ENCODE measurements at places on chromosomes 4 and X.

DNA sequence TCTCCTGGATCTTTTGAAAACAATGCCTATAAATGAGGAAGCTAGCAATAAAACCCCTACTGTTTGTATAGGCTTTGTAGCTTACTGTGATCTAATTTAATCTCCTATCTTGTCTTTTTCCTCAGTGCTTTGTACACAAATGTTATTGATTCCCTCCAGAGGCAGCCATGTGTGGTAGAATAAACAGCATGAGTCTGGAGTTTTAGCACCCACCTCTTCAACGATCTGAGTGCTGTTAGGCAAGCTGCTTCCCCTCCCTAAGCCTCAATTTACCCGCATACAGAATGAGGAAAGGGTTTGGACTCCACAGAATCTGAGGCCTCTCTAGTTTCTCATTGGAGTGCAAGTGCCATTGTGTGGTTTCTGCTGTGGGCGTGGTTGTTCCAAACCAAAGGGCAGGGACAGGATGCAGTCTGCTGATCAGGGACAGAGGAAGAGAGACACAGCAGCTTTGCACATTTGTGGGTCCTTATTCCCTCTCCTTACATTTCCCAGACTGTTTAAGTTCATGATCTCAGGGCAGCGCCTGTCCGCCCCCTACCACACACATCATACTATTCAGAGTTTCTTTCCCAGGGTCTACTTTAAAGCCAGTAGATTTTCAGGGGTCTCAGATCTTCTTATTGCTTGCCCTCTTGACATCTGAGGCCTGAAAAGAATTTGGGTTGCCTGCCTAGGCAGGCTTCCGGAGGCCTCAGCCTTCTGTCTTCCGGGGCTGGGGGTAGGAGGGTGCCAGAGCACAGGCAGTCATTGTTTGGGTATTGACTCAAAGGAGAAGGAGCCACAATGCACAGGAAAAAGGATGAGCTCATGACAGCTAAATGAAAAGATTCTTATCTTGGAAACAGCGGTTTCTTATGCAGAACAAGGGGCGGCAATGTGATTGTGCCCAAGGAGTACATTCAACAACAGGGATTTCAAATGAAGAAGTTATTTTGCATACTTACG is 114.9 kb upstream of the TEX13D start:
- peak; percentile 86 for DNase-seq

- DNase-seq = no peak
Observed at GRCh38 chrX:140949233-140949632, 53.2 kb upstream of the SPANXB1 start.

DNA sequence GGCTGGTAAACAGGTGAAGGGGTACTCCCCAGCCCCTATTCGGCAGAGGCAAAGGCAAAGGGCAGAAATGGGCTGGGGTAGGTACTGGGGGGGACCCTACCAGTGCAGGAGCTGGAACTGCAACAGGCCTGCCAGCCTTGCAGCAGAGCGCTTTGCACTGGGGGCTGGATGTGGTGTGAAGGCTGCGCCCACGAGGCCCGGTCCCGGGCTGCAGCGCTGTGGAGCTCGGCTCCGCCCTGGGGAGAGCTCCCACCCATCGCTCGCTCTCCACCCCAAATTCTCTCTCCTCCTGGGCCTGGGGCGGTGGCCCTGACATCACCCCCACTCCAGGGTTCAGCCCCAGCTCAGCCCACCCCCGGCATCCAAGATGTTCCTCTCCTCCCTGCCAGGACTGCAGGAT is 24.2 kb downstream of the IQSEC2 start:
- DNase-seq = no peak

DNA sequence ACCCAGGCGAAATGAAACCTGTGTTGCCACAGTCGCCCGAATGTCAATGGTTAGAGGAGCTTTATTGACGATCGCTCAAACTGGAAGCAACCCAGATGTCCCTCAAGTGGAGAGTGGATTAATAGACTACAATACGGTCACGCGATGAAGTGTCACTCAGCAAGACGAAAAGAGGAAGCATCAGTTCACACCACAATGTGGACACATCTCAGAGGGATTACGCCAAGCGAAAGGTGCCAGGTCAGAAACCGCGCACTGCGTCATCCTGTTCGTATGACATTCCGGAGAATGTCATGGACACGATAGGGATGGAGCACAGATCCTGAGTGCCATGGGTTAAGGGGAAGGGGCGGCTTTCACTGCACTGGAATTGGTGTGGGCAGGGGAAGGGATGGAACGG is 111.7 kb downstream of the HMX1 start:
- DNase-seq = no peak

DNA sequence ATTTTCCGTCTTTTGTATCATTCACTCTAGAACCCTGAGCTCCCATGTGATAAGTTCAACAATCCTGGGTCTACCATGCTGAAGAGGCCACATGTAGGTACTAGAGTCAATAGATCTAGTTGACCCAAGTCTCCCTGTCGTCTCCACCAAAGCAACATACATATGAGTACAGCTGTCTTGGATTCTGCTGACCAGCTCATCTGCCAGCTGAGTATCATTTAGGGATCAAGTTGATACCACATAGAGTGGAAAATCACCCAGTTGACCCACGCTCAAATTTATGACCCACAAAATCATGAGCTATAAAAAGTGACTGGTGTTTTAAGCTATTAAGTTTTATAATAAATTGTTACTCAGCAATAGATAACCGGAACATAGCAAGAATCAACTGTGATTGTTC is 61.8 kb downstream of the DMD start:
- no peak for DNase-seq

- DNase-seq = no peak
Observed at GRCh38 chr4:168737806-168738172, 240.9 kb downstream of the PALLD start.

GRCh38 chr4:54497947-54498346 is 159.8 kb upstream of the KIT start:
- DNase-seq = no peak

DNA sequence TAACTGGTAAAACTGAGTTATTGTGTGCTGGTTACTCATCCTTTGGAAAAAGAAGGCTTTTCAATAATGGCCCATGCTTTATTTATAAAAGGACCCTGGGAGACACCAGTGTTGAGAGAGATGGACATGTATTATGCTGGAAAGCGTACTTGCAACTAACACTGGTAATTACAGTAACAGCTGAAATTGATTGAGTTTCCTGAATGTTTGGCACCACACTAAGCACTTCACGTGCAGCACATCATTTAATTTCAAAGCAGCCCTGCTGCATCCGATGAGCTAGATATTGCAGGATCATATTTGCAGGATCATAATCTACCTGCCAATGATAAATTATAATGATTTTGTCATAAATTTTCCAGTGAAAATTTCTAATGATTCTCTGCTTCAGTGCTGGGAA is 81.5 kb downstream of the QRFPR start:
- no peak for DNase-seq

DNA sequence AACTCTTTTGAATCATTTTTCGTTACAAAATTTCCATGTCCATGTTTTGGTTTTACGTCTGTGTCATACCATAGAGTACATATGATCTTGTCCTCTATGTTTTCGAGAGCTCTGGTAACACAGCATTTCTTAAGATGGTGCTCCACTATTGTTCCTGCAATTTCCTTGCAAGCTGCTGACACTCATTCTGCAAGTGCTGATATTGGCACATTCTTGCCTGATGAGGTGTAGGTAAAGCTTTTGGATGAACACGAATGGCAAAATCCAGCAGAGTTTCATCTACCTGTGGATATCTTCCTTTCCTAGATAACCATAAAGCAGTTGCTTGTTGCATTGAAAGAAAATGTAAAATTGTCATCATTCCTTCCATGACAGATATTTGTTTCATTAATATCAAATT is 41.3 kb downstream of the MAGEB17 start:
- DNase-seq = no peak

DNA sequence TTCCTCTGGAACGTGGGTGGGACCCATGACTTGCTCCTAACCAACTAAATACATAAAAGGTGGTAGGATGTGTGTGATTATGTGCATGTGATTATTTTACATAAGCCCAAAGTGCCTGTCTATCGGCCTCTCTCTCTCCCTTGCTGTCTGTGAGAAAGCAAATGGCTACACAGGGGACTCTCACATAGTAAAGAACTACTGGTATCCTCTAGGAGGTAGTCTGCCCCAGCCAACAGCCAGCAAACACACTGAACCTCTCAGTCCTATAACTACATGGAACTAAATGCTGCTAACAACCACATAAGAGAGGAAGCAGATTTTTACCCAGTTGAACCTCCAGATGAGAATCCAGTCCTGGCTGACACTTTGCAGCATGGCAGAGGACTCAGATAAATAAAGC is 1249.4 kb downstream of the ADGRL3 start:
- DNase-seq = no peak

DNA sequence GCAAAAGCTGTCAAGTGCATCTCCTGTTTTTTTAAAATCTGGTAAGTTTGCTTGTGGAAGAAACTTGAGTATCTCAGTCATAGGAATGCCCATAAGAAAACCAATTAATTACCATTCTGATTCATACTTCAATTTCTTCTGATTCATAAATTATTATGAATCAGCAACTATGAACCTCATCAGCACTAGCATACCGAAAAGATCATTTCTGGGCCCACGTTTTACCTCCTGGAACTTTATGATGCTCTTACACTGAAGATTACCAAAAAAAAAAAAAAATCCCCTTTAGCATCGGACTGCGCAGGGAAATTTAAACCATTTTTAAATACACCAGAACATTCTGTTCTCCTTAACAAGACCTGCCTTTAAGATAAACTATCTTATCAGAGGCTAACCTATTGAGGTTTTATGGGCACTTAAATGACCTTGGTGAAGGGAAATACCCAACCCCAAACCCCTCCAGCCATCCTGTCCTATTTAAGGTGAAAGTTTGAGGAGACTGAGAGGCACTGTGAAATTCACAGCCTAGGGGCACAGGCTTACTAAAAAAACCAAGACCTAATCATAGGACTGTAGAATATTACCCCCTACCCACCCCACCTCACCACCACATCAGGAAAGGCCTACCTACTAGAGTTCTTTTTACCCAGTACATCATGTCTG is 38.2 kb upstream of the ABCG2 start:
- DNase-seq = no peak

GRCh38 chr4:15410750-15411149 is 17.1 kb upstream of the C1QTNF7 start:
- DNase-seq = peak; percentile 77

DNA sequence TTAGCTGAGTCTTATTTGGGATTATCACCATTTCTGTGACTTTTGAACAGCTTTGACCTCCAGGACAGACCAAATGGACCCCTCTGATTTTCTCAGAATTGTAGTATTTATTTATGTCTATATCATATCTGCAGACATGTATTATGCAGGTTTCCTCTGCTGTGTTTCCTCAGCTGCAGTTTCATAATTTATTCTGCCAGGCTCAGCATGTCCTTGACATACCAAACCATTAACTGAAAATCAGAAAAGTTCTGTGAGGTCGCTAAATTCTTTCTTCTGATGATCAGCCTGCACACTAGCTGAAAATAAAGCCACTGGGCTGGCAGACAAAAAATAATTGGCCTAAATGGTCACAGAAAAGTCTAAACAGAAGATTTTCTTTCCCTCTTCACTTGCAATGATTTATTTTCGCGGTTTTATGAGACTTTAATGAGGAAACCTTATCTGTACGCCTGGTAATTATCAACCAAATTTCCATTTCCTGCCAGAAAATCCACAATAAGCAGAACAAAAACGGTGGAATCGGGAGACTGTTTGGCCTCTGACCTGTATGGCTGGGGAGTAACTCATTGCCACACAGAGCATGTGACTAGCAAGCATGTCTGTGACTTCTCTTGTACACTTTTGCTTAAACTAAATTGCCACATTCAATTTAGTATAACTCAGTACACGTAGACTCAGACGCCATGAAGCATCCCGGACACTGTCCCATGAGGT is 150.9 kb downstream of the ENPP6 start:
- DNase-seq = no peak

- DNase-seq = no peak
Observed at GRCh38 chr4:12360391-12360790, 931.7 kb upstream of the HS3ST1 start.

DNA sequence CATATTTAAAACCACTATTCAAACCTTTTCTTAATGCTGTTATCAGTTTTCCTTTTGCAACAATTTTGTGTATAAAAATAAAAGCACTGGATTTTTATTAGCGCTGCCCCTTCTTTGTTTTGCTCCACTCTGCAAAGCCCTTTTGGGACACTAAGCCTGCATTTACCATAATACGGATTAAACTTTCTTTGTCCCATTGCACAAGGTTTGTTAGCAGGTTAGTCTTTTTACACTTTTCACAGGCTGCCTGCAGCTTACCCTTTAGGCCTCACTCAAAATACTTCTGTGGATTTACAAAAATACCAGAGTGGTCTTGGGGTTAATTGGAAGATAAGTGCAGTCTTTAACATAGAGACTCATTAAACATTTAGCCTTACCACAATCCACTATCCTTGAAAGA is 35.7 kb upstream of the MAB21L2 start:
- no peak for DNase-seq

DNA sequence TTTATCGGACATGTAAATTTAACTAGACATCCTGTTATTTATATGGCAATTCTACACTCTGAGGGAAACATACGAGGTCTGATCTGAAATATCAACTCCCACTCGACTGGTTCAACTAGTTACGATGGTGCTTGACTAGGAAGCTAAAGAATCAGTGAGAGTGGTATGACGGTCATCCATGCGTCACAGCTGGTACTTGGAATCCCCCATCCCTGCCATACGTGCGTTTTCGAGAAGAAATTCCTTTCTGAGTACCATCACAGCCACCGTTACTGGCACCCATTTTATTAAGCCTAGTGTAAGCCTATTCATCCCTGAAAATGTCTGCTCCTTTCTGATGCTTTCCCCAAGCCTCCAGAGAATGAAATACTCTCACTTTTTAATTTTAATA is 695 bp upstream of the PIGA start:
- no peak for DNase-seq

DNA sequence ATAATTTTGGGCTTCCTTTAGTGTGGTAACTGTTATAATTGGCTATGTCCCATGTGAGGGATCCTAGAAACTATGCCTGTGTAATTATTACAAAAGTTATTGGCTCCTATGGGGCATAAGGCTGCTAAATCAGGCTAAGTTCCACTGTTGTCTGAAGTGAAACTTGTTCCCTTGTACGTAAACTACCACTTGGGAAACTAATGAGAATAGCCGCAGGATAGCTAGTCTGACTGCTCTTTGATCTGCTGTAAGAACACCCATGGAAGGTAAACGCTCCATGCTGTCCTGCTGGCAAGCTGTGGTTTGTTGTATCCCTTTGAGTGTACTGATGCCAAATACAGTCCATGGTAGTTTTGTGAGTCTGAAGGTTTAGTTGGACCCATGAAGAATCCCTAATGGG is 9.3 kb upstream of the MAOA start:
- no peak for DNase-seq
